Activated effector memory CD4-positive, alpha-beta T cell treated with anti-CD3 and anti-CD28 coated beads, Interleukin-2, amount 50 U/mL, for 16 hours (primary cell): ENCODE measurements at places on chromosomes 16 and 17.

- no peak for DNase-seq
These were observed 13.5 kb downstream of the MAPT start for GRCh38 chr17:45907750-45908395.

- no peak for DNase-seq
These were observed 60.2 kb downstream of the WWP2 start for GRCh38 chr16:69822174-69822935.

DNA sequence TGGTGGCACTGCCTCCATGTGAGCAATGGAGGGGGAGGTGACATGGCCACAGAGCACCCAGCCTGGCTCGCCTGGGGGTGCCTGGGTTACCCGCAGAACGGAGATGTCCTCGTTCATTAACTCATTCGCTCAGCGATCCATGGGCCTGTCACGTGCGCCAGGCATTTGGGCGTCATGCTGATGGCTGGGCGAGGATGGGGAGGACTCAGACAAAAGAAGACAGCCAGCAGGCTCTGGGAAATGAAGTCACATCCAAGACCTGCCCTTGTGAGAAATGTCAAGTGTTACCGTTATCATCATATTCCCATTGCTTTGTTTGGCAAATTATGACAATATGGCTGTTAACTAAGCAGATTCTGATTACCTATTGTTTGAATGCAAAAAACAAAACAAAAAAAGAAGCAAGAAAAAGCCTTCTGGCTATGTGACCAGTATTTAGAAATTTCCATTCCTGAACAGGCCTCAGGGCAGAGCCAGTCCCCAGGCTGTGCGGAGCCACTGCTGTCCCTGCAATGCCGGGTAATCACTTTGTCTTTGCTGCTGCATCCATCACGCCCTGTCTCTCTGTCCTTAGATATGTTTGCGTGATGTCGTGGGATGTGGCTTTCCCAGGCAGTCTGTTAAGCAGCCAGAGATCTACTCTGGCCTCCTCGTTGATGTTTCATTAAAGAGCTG is 57.9 kb downstream of the CMIP start:
- no peak for DNase-seq

DNA sequence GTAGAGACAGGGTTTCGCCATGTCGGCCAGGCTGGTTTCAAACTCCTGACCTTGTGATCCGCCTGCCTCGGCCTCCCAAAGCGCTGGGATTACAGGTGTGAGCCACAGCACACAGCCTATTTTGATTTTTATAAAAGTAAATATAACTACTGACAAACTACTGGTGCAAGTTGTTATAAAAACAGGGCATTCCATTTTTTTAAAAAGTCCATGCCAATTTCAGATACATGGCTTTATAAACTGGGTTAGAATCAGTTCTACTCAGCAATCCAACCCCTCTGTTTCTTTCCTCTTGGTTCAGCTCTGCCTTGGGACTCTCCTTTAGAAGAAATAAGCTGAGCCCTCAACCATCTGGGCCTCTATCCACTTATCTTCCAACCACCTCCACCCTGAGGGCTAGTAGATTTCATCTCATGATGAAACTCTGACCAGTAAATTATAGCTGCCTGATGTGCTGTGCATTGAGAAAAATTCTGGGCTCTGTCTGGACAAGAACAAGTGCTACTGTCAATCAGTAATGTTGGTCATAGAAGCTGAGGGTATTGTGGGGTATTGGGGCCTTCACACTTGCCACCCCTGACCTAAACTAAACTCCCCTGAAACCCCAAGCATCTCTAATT is 10.2 kb downstream of the RANBP10 start:
- DNase-seq = no peak

DNA sequence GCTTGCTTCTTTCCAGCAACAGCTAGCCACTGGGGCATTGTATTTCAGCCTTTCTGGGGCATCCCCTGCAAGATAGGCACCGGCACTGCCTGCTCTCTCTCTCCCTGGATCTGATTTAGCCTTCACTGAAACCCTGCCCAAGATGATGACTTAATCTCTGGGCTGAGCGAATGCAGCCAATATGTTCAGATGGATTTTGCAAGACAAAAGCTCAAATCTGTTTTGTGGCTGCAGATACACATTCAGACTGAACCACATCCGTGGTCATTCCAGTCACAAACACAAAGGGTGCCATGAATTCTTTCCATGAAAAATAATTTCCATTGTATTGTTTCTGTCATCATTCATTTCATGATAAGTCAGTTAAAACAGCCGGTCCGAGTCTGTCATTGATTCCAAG is 24.2 kb downstream of the SOST start:
- DNase-seq = no peak

DNA sequence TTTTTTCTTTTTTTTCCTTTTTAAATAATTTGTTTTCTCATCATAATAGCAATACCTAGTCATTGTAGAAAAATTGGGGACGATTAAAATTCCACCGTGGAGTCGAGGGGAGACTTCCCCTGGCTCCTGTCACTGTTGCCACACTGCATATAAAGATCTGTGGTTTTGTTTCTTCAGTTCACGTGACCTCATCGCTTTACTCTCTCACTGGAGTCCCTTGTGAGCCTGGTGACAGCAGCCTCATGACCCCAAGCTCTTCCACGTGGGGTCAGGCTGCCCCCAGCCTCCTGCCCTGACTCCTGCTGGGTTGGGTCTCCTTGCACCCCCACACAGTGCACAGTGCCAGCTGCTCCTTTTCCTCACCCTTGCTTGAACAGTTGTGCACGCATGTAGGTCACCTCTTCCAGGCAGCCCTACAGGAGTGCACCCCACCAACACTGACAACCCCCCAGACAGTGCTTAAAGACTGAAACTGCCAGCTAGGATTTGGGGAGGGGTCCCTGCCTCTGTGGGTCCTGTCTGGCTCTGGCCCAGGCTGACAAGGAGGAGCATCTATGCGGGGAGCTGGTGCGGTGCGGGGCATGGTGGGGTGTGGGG is 7.3 kb upstream of the METRNL start:
- DNase-seq = no peak

DNA sequence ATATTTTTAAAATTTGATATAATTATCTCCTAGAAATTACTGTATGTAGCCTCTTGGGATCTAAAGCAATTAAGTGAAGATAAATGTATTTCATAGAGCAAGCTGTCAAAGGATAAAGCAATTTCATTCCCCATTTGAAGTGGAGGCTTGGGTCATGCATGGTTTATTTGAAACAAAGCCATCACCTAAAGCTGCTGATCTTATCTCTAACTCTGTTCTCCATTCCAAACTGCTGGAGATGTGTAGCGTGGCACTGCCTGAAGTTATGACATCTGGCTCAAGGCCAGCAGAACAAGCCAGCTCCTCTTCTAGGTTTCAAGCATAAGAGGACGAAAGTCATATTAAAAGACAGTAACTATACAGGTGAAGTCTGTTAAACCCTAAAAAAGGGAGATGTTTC is 83.9 kb downstream of the HIC1 start:
- DNase-seq = no peak
